ENCODE measurements at places on chromosomes 7 and 10. TPM values are rescaled to one million over a fixed set of nuclear protein-coding genes. Genes with fewer than 3 reads are reported as not detected.

DNA sequence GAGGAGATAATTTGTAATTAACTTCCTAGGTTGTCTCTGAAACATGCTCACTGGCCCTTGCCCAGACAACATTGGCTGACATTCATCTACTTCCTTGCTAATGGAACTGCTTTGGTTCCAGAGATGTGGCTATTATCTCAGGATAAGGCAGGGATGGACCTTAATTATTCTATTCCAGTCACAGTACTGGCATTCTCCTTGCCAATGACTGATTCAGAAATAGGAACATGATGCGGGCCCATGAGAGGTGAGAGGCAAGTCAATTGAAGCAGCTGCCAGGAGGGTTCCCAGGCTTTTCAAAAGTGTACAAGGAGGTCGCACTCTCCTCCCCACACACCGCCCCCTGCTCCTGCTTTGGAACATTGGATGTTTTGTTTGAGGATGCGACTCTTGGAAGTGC lies 109.6 kb upstream of the DGKB start:
- H3K27ac ChIP-seq, result no peak overlapping the region
- no peak for DNase-seq
- no peaks in the 10 kb centered on the region for H3K4me1 ChIP-seq
- no peak overlapping the region for H3K4me3 ChIP-seq

DNA sequence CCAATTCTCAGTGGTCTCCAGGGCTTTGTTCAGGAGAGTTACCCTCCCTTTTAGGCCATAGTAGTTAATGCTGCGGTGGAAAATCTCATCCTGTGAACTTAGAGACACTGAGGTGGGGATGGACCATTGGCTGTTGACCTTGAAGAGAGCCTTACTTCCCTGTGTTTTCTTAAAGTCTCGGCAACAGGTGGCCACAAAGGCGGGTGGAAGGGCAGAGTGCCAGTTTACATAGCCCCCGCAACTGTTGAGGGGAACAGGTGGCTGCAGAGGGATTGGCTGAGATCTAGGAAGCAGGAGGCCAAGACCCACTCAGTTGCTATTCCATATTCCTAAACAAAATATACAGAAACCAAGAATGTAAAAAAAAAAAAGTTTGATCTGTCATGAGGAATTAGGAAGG lies 160.6 kb downstream of the ST7 start:
- H3K4me1 ChIP-seq, result peaks cover 15% of the 10 kb centered on the region
- H3K27ac ChIP-seq, result no peak overlapping the region
- DNase-seq, result no peak
- H3K4me3 ChIP-seq, result no peak overlapping the region
- no peaks in the 10 kb centered on the region for H3K36me3 ChIP-seq

DNA sequence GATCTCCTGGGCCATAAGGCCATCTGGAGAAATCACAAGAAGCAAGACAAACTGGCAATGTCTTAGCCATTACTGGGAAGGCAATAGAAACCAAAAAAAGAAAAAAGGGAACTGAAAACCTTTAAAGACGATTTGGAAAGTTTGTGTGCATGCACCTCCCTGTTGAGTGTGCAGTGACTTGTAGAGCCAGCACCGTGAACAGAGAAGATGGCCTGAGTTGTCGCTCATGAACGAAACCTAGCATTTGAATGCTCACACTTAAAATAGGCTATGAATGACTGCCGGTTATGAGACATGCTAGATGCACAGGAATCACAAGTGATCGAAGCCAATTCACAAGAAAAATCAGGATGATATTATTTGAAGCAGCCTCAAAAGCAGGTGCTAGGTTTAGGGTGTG lies 151.3 kb upstream of the ADO start:
- H3K27ac ChIP-seq, result no peak overlapping the region
- no peak overlapping the region for H3K4me3 ChIP-seq
- DNase-seq, result no peak
- peaks cover 5% of the 10 kb centered on the region for H3K4me1 ChIP-seq
- H3K36me3 ChIP-seq, result no peaks in the 10 kb centered on the region
- H3K27me3 ChIP-seq, result no peaks in the 10 kb centered on the region

The EEPD1 gene
- 7.7 TPM for polyA plus RNA-seq

The GOLGA7B gene
- 0.27 TPM for polyA plus RNA-seq

All from spleen (tissue), 13 donors.